ENCODE measurements at places on chromosomes 12 and 14.

- DNase-seq: no peak
These were observed 11.8 kb upstream of the OTUB2 start for GRCh38 chr14:94014382-94014781.

DNA sequence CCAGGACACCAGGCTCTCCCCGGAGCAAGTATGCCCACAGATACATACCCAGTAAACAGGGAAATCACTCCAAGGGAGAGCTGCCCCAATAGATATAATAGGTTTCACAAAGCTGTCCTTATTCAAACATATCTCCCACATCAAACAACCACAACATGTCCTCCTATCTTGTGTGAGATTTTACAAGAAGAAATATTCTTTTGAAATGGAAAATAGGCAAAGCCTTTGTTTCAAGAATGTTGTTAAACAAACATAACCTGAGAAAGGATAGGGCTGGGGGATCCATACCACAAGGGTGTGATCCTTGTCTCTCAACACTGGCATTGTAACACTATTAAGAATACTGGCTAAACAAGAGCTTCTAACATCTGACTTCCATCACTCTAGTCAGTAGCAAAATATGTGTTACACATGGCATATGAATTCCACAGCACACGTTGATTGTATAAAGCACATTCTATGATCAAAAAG lies 32.9 kb downstream of the LGR5 start:
- no peak for DNase-seq

DNA sequence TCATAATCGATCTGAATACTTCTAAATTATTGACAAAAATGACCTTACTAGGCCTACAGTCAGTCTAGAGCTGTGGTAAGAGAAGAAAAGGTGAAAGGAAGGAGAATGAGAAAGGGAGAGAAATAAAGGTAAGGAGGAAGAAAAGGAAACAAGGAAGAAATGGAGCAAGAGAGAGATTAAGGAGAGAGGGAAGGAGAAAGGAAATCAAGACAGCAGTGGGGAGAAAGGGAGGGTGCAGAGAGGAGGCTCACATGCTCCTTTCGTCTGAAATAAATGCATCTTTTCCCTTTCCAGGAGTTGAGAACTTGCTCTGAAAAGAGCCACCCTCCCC lies 3.7 kb downstream of the RNASE9 start:
- DNase-seq: no peak

DNA sequence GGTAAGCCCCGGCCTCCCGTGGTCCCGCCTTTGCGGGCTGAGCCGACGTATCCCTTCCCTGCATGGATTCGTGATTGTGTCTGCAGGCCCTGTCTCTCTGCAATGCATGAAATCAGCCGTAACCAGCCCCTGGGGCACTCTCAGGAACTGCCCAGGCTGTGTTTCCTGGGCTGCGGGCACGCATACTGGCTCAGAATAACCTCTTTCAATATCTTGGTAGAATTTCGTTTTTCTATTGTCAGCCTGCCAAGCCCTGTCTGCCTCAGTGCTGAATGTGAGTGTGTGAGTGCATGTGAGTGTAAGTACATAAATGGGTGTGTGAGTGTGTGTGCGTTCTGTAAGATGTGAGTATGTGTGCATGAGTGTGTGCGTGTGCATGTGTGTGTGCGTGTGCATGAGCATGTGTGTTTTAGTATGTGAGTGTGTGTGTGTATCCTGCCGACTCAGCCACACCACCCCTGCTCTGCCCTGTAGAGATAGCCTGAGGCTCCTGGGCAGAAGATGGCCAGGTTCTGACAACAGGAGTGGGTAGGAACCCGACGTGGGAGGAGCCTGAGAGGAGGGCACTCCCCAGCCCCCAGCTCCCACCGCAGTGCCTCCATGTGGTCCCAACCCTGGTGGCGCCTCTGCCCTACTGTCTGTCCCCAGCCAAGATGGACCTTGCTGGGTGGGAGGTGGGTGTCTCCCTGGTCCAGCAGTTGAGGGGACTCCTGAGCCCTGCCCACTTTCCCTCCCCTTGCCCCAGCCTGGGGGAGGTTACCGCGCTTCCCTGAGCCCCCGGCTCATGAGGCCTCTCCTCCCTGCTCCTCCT lies 268.8 kb downstream of the ADGRD1 start:
- no peak for DNase-seq

DNA sequence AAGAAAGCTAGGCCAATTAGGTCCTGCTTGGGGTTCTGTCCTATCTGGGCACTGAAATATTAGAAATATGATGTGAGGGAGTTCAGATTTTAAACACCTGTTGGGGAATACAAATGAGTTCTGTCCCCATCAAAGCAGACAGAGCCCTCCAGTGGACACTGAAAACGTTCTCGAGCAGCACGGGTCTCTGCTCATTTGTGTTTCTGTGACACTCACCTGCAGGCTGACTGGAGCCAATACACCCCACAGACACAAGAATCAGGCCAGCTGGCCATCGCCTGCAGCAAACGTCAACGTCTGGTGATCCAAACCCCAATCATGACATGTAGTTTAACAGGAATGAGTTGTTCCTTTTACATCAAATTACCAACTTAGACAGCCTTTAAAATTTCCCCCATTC lies 493.4 kb upstream of the TMEM132C start:
- peak; percentile 12 for DNase-seq

GRCh38 chr12:130714091-130714590 lies 2.0 kb downstream of the RIMBP2 start:
- DNase-seq: no peak

- no peak for DNase-seq
These were observed 314.8 kb upstream of the TBX3 start for GRCh38 chr12:114998750-114999128.

DNA sequence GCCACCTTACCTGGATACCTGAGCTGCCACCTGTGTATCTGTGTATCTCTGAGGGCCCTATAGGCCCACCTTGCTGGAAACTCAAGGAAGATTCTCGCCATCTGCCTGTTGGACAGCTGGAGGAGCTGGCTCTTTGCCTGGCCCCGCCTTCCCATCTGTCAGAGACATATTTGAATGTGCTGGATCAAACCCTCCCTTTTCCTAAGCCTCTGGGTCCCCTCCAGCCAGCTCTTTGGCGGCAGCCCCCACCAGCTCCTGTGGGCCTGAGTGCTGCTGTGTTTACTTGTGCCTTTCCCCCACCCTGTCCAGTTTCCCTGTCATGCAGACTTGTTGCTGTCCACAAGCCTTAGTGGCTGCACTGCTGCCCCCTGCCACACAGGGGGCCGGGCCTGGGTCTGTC lies 55.9 kb upstream of the SRSF5 start:
- DNase-seq: peak; percentile 94

GRCh38 chr12:15547063-15547462 lies 224.8 kb downstream of the PTPRO start:
- DNase-seq: no peak

- peak; percentile 81 for DNase-seq
These were observed 42.9 kb upstream of the FAM222A start for GRCh38 chr12:109670731-109671130.

GRCh38 chr12:93847517-93848474 lies 170.6 kb downstream of the CRADD start:
- DNase-seq: no peak

DNA sequence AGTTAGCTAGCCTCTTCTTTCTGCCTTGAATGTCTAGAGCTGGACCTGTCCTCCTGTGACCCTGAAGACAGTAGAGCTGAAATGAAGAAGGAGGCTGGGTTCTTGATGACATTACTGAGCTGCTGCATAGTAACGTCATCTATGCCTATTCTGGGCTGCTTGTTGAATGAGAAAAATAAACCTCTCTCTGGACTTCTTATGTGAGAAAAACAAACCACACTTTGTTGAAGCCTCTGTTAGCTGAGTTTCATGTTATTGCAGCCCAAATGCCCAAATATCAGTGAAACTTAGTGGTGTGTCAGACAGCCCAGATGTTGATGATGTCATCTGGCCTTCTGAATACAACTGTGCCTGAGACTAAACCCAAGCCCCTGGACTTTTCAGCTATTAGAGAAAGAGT lies 67.0 kb upstream of the MAX start:
- no peak for DNase-seq

DNA sequence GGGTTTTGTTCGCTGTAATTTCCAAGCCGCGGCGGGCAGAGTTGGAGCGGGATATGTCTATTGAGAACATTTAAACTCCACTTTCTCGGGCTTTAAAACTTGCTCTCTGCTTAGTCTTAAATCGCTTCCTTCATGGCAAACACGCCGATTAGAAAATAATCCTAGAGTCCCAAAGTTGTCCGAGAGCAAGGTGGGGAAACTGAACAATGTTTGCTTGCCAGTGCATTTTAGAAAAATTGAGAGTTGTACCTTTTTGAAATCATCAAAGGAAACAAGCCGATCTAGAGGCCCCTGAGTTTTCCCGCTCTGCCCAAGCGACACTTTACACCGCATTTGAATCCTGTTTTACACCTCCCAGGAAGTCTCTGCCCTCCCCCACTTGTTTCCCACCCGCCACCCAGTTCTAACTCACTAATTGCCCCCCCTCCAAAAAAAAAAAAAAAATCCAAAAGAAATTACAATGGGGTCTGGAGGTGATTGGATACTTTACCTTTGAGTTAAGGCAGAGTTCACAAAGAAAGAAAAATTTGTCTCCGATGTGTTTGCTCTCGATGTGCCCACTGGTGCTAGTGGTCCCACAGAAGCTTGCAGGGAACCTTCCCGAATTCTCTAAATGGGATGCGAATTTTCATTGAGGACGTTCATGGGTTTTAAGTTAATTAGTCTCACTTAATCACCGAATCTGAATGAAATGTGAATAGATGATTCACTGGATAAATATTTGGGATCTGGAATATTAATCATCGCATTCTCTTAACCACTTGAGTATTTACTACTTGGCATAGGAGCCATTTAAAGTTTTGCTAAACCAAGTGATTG lies 2.3 kb downstream of the HMGA2 start:
- DNase-seq: no peak

DNA sequence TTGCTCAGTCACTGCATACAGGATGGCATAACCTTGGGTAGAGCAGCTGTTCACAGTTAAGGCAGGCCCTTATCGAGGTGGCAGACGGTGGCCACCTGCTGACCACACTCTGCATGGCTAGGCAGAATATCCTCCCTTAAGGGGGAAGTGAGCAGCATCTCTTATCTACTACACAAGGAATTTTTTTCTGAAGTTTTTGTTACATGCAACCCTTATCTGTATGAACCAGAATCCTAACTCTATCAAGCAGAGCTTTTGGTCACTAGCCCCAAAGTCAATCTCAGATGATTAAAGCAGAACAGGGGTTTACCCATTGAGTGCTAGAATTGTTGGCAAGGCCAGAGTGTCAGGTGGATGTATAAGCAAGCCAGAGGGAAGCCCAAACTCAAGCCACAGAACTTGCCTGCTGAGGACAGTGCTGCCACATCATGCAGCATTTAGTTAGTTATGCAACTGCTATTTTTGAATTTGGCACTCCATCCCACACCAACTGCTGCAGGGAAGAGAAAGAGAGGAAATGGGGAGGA lies 192.8 kb downstream of the TBX5 start:
- DNase-seq: no peak

DNA sequence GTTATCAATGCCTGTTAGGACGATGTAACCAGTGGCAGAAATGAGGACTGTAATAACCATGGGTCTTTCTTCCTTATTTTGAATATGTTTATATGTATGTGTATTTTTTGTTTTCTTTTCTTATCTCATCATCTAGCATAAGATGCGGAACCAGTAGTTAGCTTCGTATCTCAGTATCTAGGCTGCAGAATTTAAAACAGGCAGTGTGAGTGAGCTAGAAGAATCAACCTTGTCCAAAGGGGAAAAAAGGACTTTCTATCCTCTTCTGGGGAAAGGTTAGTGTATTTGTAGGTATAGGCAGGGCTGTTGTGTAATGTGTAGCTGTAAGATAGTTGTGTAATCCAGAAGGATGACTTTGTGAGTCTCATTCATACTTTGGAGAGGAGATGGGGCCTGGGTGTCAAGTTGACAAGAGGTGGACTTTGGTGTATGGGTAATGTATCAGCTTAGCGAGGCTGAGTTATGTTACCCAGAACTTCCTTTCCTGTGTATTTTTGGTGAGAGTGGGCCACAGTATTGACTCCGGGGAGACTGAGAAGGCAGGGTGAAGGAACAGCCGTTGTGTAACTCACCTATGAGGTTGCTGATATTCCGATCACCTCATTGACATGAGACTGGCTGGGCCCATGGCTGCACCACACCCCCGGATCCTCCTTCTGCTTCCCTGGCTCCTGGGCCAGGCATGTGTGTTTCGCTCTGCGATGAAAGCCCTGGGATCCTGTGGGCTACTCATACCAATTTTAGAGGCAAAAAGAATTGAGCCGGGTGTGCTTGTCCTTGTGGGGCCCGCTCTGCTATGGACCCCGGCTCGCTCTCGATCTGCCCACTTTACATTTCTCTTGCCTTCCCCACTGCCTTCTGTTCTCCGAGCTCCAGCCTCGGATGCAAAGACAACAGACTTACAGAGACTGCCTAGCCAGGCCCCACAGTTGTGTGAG lies 24.3 kb downstream of the DLK1 start:
- no peak for DNase-seq

DNA sequence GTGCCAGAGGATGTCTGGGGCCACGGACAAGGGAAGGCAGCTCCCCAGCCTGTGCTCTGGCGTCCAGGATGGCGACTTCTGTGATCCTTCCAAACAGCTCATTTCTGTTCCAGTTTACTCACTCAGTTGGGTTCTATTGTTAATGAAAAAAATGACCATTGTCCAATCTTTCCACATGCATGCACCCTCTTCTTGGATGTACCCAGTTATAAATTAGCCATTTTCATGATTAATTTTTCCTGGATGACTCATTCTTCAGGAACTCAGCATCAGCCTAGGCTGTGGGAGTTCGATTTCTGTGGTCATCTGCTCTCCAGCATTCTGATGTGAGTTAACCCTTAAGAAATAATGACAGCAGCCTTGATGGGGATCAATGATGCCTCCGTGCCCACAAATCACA lies 926.8 kb downstream of the BCL11B start:
- no peak for DNase-seq

GRCh38 chr14:91405241-91405721 lies 12.3 kb downstream of the CCDC88C start:
- no peak for DNase-seq

- DNase-seq: no peak
These were observed 118.2 kb upstream of the GSC start for GRCh38 chr14:94888121-94888520.

DNA sequence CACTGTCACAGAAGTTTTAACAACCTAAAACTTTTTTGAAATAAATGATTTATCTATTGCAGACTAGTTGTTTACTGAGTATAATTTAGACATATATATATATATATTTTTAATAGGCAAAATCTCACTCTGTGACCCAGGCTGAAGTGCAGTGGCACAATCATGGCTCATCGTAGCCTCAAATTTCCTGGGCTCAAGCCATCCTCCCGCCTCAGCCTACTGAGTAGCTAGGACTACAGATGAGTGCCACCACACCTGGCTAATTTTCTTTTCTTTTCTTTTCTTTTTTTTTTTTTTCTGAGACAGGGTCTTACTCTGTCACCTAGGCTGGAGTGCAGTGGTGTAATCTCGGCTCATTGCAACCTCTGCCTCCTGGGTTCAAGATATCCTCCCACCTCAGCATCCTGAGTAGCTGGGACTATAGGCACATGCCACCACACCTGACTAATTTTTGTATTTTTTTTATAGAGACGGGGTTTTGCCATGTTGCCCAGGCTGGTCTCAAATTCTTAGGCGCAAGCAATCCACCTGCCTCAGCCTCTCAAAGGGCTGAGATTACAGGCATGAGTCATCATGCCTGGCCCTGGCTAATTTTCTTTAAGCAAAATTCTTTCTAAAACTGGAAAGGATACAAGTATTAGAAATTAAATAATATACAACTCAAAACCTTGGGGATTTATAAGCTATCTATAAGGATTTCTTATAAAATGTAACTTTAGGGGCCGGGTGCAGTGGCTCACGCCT lies 23.1 kb downstream of the EEA1 start:
- DNase-seq: no peak

All from NCI-H1105 treated with DMSO at 0.1 percent for 48 hours (cell line).